PC-3 (cell line): ENCODE measurements at places on chromosomes 11 and 22.
A peak's percentile ranks its signal among the peaks of the same experiment; 100 is the strongest.

GRCh38 chr22:36385491-36386350, 2.0 kb downstream of the MYH9 start:
- peak; percentile 94 for DNase-seq

GRCh38 chr22:29555065-29555644, 1.6 kb upstream of the THOC5 start:
- DNase-seq: no peak

GRCh38 chr11:24513479-24514218, 16.8 kb downstream of the LUZP2 start:
- DNase-seq: peak; percentile 30

GRCh38 chr22:19824212-19824925, 30.3 kb downstream of the GNB1L start:
- DNase-seq: no peak

DNA sequence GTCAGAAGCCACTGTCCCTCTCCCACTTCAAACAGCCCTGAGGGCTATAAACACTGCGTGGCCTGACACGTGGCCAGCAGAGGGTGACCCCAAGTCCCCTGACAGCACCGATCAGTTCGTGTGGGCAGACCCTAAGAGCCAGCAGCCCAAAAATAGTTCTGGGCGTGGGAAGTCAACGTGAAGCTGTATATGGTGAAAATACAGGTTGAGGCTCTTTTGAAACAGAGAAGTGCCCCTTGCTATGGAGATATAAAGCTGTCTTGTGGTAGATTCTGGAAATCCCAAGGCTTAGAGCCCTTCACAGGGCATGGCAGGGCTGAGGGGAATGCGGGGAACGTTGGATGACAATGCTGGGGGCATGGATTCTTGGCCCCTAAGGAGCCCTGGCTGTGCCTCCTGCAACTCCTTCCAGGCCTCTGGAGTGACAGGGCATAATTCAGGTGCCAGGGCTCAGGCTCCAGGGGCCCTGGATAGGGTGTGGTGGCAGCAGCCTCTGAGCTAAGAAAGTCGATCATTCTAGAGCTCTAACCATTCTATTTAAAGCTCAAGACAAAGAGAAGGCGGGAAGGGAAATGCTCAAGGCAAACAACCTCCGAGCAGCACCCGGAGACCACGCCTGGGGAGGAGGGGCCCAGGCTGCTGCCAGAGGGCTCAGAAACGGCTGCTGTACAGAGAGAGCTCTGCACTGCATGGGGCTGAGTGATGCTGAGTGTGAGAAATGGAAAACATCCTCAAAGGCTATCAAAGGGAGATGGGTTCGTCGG, 60.4 kb upstream of the CD5 start:
- DNase-seq: peak; percentile 52

GRCh38 chr11:119666463-119667131, 62.4 kb downstream of the NECTIN1 start:
- peak; percentile 89 for DNase-seq

GRCh38 chr22:28155808-28156207, 236.8 kb upstream of the PITPNB start:
- DNase-seq: no peak

GRCh38 chr22:38879108-38879729, 7.2 kb upstream of the CBX6 start:
- no peak for DNase-seq

DNA sequence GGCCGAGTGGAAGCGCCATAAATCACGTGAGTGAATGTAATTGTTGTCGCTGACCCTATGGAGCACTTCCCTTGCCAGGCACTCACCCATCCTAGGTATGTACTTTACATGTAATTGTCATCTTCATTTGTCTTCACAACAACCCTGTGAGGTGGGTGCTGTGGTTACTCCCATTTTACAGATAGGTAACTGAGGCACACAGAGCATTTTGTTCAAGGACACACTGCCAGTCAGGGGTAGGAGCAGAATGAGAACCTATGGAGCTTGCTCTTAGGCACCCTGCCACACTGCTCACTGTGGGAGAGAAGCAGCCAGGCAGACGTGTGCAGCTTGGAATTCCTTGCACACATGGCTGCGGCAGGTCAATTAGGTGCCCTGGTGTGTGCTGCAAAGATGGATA, 785 bp upstream of the EFCAB6 start:
- no peak for DNase-seq

DNA sequence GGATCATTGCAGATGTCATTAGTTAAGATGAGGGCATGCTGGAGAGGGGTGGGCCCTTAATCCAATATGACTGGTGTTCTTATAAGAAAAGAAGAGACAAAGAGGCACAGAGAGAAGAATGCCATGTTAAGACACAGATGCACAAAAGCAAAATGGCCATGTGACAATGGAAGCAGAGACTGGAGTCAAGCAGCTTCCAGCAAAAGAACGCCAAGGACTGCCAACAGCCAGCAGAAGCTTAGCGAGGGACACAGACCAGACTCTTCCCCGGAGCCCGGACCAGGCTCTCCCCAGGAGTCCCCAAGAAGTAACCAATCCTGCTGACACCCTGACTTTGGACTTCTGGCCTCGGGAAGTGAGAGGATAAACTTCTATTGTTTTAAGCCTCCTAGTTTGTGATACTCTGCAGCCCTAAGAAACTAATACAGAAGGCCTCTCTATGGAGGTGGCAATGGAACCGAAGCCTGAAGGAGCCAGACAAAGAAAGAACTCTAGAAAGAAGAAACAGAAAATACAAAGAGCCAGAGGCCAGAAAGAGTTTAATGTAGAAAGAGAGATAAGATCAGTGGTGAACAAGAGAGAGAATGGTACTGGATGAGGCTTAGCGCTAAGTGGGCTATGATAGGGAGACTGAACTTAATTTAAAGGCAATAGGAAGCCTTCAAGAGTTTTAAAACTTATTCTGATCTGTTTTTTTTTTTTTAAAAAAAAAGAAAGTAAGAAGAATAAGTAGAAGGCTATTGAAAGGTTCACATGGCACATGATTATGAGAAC, 27.7 kb downstream of the PRCP start:
- DNase-seq: no peak

- DNase-seq: peak; percentile 25
Observed at GRCh38 chr11:44658506-44658850, 68.3 kb upstream of the TSPAN18 start.
